AG10803 (cell line): ENCODE measurements at places on chromosomes 1 and 21.
A peak's percentile ranks its signal among the peaks of the same experiment; 100 is the strongest.

- peak; percentile 74 for DNase-seq
These were observed 55.6 kb downstream of the SUCO start for GRCh38 chr1:172588296-172589291.

DNA sequence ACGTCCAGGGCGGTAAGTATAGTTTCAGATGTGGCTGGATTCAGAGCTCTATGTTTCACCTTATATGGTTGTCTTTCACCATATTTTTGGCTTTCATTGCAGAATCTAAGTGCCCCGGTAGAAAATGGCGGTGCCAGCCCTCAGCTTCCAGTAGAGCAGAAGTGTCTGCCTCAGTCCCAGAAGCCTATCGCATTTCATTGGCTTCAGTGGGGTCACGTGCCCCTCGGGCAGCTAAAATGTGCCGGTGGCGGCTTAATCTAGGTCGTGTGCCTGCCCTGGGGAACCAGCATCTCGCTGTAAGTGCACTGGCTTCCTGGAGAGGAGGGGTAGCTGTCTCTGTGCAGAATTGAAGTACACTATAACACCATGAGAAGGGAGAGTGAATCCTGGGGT, 107.4 kb upstream of the MAGI3 start:
- no peak for DNase-seq

GRCh38 chr1:17998889-17999288, 108.7 kb upstream of the IGSF21 start:
- DNase-seq: peak; percentile 8

- DNase-seq: no peak
These were observed 246.4 kb upstream of the PTBP2 start for GRCh38 chr1:96474985-96475743.

DNA sequence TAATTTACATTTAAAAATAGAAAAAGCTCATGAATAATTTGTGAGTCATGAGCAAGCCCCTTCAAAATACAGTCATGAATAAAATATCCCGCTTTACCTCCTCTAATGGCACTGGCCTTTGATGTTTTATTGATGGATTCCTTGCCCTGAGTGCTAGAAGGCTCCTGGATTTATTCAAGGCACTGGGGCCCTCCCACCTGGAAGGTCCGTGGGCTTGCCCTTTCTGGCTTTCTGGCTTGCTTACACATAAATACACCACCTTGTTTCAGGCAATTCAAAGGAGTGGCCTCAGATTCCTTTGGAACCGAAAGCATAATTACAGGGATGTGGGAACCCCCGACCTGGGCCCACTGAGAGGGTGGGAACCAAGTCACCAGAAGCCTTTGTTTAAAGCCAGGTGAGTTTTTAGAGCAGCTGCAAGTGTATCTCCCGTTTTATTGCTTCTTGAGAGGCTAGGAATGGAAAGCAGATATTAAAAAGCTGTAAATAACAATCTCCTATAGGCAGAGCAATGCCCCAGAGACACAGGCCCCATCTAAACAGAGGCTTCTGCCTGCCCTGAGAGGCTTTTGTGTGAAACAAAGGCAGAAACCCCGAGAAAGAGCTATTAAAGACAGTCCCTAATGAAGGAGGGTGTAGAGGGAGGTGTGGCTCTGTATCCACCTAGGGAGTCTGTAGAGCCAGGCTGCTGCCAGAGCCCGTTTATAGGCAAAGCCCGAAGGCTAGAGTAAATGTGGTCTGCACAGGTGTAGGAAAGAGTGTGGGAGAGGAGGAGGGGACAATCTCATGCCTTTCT, 126.4 kb downstream of the FAM78B start:
- DNase-seq: no peak

DNA sequence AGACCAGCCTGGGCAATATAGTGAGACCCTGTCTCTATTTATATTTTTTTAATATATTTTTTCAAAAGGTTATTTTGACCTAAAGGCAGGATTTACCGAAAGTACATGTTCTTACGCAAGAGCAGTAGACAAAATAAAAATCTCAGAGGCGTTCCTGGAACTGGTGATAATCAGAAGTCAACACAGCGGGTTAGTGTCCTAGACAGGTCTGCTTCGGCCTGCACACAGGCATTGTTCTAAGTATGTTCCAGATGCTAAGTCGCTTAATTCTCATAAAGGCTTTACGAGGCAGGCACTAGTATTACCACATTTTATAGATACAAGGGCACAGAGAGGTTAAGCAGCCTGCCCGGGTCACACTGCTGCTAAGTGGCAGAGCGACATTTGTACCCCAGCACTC, 56.9 kb upstream of the SLC25A33 start:
- no peak for DNase-seq

- peak; percentile 22 for DNase-seq
These were observed 35.4 kb downstream of the KIAA1614 start for GRCh38 chr1:180947901-180948640.

DNA sequence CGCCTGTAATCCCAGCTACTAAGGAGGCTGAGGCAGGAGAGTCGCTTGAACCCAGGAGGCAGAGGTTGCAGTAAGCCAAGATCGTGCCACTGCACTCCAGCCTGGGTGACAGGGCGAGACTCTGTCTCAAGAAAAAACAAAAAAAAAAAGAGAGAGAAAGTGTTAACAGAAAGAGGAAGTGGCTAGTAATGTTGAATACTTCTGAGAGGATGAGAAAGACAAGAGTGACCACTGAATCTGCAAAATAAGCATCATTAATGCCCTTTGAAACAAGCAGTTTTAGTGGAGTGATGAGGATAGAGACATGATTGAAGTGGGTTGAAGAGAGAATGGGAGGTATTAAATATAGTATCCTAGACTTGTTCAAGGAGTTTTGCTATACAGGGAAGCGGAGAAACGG, 11.7 kb downstream of the MPZ start:
- DNase-seq: no peak

DNA sequence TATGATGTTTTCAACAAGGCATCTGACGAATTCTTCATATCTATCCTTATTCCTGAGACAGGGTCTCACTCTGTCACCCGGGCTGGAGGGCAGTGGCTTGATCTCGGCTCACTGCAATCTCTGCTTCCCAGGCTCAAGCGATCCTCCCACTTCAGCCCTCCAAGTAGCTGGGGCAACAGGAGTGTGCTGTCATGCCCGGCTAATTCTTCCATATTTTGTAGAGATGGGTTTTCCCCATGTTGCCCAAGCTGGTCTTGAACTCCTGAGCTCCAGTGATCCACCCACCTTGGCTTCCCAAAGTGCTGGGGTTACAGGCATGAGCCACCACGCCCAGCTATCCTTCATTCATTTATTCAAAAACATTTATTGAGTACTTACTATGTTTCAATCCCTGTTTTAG, 8.0 kb downstream of the YY1AP1 start:
- DNase-seq: no peak

- peak; percentile 15 for DNase-seq
These were observed 27.5 kb downstream of the INTS7 start for GRCh38 chr1:212007886-212008285.

GRCh38 chr1:211870156-211870555, 39.6 kb upstream of the LPGAT1 start:
- DNase-seq: peak; percentile 11

DNA sequence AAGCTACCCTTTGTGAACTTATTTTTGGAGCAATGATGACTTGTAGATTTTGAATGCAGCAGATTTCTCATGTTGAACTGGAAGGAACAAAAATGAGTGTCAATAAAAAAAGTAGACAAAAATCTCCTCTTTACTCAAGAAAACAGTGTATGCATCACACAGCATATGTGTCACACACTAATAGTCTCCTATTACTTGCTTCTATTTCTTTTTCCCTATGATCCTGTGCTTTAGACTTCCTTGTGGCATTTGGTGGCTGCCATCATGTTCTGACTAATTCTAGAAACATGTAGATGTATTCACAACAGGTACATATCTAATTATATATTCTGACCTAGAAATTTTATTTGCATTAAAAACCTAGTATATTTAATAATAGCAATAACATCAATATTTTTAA, 14.3 kb downstream of the RC3H1 start:
- peak; percentile 8 for DNase-seq

- no peak for DNase-seq
These were observed 5.8 kb downstream of the CELSR2 start for GRCh38 chr1:109255097-109255651.

DNA sequence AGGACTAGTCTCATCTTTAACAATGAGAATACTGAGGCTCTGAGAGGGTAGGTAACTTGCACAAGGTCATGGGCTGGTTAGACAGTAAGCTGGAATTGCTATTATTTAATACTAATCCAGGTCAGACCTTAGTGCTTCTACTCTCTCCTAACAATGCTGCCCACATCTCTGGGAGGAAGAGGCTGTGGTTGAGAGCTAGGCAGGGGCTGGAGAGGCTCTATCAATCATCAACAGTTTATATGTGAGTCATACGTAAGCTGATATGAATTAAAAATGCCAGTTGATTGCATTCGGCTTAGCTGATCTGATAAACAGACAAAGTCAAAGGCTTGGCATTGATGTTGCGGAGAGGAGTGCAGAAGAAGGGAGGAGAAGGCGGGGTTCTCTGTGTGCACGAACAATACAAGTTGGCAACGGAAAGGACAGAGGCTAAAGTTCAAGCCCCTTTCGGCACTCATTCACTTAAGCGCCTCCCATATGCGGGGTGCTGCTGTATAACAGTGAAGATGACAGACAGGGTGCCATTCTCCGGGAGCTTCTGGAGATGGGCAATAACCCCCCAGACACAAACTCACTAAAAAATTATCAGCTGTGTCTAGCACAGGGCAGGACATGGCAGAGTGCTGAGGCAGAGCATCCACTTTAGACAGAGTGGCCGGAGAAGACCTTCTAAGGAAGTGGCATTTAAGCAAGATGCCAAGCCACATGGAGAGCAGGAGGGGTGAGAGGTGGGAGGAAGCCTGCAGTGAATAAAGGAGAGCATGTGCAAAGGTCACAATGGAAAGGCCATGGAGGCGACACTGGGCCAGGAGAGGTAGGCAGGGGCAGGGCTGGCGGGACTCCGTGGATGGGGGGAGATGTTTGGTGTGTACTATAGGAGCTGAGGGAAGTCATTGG, 195.2 kb downstream of the ZSCAN20 start:
- no peak for DNase-seq

GRCh38 chr21:42563686-42564085, 50.0 kb downstream of the SLC37A1 start:
- DNase-seq: no peak

- no peak for DNase-seq
These were observed 5.5 kb downstream of the CACNA1E start for GRCh38 chr1:181488866-181489265.

GRCh38 chr1:81142099-81142826, 658.5 kb upstream of the ADGRL2 start:
- peak; percentile 59 for DNase-seq

DNA sequence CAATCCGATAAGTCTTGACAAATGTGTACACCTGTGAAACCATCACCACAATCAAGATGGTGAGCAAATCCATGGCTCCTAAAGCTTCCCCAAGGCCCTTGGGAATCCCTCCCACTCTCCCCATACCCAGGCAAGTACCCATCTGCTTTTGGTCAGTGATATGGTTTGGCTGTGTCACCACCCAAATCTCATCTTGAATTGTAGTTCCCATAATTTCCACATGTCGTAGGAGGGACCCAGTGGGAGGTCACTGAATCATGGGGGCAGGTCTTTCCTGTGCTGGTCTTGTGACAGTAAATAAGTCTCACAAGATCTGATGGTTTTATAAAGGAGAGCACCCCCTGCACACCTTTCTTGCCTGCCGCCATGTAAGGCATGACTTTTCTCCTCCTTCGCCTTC, 14.6 kb upstream of the GUCA2B start:
- DNase-seq: no peak

- DNase-seq: peak; percentile 31
These were observed 132.2 kb downstream of the PSMG1 start for GRCh38 chr21:39050841-39051587.

DNA sequence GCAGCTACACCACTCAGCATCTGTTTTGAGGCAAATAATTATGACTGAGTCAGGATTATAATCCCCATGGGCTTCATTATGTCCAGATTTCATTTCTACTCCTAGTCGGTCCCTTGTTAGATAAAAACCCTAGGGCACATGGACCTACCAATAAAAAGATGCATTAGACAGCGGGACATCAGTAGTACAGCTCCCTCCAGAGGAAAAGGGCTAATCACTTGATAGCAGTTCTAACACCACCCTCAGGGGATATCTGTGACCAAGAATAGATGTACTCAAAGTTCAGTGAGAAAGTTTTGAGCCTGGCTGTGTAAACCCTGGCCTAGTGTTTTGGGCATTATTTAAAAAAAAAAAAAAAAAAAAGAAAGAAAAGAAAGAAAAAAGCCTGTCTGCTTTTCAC, 10.0 kb downstream of the GJA8 start:
- no peak for DNase-seq

- DNase-seq: peak; percentile 40
These were observed 141.2 kb upstream of the ST6GALNAC5 start for GRCh38 chr1:76725864-76726619.

DNA sequence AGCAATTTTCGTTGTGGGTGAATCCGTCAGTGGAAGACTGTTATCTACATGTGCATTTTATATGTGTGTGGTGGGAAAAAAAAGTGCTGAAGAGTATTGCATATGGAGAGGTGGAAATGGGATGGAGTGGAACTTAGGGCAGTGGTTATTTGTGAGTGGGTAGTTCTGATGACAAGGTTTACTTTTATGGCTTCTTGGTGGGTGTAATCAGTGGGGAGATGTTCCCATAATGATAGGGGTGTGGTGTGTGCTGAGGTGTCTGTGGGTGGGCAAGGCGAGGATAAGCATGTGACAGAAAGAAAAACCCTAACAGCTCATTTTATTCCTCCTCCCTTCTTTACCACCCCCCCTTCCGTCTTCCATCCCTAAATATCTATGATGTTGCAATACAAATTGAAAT, 288.1 kb downstream of the NUF2 start:
- no peak for DNase-seq

GRCh38 chr1:243842978-243843511, 7.0 kb downstream of the AKT3 start:
- DNase-seq: peak; percentile 83

GRCh38 chr1:31976401-31976800, 37.3 kb upstream of the KHDRBS1 start:
- DNase-seq: peak; percentile 77

GRCh38 chr1:205048382-205048781, 5.4 kb downstream of the CNTN2 start:
- DNase-seq: no peak

DNA sequence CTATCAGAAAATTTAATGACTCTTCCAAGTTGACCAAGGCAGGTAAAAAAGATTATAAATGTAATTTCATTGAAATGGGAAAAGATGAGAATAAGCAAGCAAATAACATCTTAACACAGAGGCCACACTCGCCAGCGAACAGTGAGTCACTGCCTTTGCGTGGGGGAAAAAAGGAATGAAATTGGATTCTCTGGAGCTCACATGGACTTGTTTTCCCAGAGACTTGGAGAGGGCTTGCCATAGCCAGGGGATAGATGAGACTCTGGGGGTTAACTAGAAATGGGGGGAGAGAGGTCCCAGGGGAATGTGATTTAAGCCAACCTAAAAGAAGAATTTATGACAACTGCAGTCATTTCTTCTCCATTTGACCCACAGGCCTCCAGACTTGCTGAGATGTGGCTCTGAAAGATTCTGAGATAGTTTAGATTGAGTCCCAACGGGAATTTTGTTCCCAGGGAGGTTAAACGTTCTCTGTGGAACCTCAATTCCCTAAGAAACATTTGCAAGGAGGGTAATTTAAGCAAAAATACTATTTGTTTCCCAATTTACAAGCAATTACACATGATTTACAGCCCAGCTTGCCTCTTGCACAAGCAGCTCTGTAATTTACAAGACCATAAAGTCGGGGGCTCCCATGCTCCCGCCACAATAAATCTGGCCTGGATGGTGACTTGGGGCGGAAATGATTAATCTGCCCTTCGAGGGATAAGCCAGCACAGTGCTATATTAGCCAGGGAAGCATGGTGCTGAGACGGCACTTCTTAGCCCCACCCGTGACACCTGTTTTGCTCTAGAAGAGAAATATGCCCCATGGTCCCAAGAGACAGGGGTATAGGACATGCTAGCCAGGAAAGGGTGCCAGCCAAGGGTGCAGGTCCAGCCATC, 68.8 kb downstream of the GRIK3 start:
- DNase-seq: no peak
